ENCODE measurements at places on chromosomes 1 and 21.

DNA sequence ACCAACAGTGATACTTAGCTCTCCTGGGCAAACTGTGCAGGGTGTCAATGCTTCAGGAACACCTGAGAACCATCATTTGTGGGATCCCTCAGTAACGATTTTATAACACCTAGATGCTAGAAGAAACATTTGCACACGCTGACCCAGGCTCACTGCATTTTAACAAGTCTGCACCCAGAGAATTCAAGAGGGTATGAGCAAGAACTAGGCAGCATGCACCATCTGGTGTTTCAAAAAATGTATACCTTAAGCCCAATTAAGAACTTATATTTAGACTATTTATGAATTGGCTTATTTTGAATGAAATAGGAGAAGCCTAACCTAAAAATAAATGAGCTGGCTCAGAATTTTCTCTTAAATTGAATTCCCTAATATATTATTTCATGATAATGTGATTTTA lies 400.5 kb downstream of the GPATCH2 start:
- DNase-seq, result no peak

DNA sequence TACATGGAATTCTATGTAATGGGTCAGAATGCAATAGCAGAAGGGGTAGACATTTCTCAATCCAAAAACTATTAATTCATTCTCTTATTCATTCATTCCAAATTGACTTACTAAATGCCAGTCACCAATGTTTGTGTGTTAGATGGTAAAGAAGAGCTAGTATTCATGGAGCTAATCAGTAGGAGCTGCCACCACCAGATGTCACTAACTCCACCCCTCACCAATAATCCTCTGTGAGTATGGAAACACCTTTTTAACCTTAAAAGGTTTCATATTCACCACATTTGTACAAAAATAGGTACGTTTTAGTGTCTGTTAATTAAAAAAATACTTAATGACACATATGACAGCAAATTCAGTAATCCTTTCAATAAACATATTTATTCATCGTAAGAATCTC lies 131.8 kb upstream of the PKN2 start:
- no peak for DNase-seq

GRCh38 chr1:10979483-10979920 lies 33.0 kb upstream of the TARDBP start:
- DNase-seq, result peak; percentile 3

GRCh38 chr1:93758842-93759515 lies 77.3 kb upstream of the BCAR3 start:
- DNase-seq, result peak; percentile 29

DNA sequence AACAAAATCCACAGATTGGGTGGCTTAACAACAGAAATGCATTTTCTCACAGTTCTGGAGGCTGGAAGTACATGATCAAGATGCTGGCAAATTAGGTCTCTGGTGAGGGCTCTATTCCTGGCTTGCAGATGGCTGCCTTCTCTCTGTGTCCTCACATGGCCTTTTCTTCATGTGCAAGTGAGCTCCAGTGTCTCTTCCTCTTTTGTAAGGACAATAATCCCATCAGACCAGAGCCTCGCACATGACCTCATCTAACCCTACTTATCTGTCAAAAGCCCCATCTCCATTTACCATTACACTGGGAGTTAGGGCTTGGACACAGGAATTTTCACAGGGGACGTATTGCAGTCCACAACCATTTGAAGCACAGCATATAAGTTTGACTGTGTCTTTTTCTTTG lies 181.6 kb downstream of the NEGR1 start:
- DNase-seq, result no peak

GRCh38 chr1:95021119-95021518 lies 51.6 kb downstream of the ALG14 start:
- no peak for DNase-seq

GRCh38 chr1:227776331-227776771 lies 39.1 kb upstream of the PRSS38 start:
- no peak for DNase-seq
